Stimulated activated CD4-positive, alpha-beta T cell treated with anti-CD3 and anti-CD28 coated beads, Interleukin-1b, Interleukin-23, amount 100 ng/mL, for 24 hours (primary cell): ENCODE measurements at places on chromosomes 2 and 18.

DNA sequence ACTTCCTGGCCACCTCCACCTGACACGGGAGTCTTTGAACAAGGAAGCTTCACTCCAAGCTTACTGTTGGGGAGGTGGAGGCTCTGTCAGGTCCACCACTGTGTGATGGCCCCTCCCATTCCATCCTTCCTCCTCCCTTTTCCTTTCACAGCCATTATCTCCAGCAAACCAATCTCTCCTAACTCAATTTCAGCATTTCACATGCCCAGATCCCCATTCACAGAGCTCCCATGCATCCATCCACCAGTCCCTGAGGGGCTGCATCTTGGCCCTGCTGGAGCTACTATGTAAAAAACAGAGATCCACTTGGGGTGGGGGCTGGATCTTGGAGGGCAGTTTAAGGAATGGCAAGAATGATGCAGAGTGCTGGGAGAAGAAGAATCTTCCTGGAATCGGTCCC, 129.0 kb upstream of the COPS8 start:
- no peak for DNase-seq

GRCh38 chr2:86335865-86336674, 1.4 kb downstream of the REEP1 start:
- DNase-seq, result no peak

- DNase-seq, result no peak
Measured at GRCh38 chr2:212314680-212315079, 223.9 kb downstream of the ERBB4 start.

DNA sequence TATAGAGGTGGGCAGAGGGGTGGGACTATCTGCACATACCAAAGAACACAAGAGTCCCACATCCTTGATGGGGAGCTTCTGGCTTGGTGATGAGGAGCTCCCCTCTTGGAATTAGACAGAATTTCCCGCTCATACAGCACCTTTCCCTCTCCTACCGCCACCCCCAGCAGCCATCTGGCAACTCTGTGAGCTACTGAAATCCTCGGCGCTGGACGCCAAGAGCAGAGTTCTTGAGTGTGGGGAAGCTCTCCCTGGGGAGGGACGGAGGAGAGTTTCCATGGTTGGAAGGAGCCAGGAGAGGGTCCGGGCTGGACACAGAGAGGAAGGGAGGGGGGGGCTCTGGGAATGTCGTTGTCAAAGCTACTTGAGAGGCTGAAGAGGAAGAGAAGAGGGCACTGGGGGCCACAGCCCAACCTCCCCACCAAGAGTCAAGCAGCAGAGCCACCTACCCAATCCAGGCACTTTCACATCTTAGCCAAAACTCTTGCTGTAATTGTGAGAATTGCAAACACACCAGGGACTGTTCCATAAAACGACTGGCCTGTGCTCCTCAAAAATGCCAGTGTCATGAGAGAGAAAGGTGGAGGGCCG, 89.4 kb upstream of the MCFD2 start:
- no peak for DNase-seq

- DNase-seq, result no peak
Measured at GRCh38 chr2:61802548-61802947, 51.3 kb downstream of the FAM161A start.

DNA sequence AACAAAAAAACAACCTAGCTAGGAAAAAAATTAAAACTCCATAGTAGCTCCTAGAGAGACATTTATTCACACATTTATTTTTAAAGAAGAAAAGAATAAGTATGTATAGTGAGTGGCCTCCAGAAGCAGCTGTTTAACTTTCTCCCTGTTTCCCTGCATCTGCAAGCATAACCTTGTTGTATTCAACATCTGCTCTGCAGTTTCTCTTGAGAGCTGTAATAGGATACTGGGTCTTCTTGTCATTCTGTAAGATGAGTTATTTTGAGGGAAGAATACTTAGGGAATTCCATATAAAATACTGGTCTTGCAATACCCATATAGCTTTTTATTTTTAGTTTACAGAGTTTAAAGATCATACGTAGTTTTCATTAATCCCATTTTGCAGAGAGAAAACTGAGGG, 246.6 kb downstream of the LRRTM1 start:
- no peak for DNase-seq

- no peak for DNase-seq
Measured at GRCh38 chr2:230582851-230583283, 129.8 kb upstream of the CAB39 start.

DNA sequence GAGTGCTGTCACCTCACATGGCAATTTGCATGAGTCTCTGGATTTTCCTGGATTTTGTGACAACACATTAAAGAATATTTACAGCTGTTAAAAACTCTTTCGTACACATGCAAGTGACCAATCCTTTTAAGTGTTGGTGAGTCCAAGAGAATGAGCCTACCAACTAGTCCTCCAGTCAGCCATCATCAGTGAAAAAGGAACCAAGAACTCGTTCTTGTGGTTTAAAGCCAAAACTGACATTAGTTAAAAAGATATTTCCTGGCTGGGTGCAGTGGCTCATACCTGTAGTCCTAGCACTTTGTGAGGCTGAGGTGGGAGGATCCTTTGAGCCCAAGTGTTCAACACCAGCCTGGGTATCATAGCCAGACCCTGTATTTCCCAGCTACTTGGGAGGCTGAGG, 215.4 kb upstream of the ITGA4 start:
- no peak for DNase-seq

- no peak for DNase-seq
Measured at GRCh38 chr18:22314420-22314819, 103.3 kb downstream of the CTAGE1 start.

DNA sequence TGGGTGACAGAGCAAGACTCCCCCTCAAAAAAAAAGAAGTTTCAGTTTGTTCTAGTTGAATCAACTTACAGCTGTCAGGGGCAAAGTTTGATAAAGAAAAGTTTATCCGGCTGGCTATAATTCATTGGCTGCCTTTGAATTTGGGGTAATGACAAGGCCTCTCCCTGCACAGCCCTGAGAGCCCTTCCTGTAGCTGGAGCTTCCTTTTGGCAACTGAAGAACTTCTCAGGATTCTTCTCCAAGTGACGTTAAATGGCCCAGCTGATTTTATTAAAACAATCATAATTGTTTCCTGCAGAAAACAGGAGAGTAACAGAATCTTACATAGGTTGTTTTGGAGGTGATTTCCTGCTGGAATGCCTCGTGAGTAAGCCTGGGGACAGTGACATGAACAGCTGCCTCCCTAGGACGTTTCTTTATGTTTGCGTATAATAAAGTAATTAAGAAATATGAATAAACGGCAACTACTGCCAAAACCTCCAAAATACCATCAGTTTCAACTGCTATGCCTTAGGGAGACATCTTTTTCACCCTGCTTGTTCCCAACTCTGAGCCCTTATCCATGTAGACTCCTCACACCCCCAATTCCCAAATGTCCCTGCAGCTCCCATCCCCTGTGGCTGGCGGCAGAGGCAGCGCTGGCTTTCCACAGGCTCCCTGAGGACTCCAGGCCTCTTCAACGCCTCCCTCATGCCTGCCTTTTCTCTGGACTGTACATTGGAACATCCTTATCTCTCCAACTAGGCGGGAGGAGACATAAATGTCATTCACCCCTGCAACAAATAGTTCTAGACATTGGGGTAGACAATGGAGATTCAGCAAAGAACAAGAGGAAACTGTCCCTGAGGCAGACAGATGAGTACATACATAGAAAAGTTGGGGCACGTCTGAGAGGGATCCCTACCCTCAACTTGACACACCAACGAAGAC, 59.2 kb upstream of the FZD7 start:
- no peak for DNase-seq

GRCh38 chr2:9663008-9663879, 32.4 kb upstream of the YWHAQ start:
- DNase-seq, result no peak

DNA sequence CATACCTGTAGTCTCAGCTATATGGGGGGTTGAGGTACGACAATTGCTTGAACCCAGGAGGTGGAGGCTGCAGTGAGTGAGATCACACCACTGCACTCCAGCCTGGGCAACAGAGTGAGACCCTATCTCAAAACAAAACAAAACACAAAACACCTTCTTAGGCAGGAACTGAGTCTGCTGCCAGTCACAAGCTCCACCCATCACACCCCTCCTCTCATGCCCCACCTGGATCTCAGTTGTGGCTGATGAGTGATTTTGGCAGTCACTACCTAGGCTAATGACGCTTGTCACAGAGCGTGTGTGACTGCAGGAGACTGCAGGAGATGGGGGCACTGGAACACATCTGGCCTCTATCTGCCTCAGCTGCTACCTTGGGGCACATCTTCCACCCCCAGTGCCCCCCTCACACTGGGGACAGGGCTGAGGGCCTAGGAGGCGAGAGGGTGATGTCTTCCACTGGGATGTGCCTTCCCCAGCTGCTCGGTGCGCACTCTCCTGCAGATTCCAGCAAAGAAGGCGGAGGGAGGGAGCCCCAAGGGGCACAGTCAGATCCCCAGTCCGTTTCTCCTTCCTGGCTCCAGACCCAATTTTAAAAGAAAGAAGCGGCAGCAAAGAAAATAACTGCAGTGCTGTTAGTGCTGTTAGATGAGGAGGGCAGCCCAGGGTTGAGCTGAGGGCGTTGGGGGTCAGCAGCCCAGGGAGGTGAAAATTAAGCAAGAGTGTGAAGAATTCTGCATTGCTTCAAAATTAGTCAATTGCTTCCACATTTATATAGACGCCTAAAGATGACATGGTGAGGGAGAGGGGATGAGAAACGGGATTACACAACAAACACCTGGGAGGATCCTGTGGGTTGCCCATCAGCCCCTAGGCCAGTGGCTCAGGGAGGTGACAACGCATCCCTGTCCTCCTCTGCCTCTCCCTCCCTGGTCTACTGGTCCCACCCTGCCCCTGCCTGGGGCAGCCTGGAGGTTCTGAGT, 143.6 kb upstream of the HAAO start:
- no peak for DNase-seq

DNA sequence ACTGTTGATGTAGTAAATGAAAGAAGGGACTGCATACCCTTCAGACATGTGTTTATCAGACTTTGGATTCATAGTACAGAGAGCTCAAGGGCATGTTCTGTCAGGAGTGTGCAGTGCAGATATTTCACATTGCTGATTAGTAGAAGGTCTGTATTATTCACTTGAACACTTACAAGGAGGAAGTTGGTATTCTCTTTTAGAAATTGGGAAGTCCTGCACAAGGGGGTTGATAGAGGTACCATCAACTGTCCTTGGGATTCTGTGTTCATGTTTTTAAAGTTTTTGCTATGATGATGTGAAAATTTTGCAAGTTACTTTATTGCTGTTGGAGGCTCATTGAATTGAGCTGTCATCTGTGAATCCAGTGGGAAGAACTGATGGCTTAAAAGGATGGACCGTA, 6.7 kb downstream of the PSMD1 start:
- no peak for DNase-seq

- no peak for DNase-seq
Measured at GRCh38 chr18:24853076-24853475, 392.6 kb downstream of the HRH4 start.

- no peak for DNase-seq
Measured at GRCh38 chr2:236236559-236237452, 27.4 kb downstream of the ASB18 start.

- peak; percentile 37 for DNase-seq
Measured at GRCh38 chr2:105836840-105837692, 92.4 kb downstream of the NCK2 start.

DNA sequence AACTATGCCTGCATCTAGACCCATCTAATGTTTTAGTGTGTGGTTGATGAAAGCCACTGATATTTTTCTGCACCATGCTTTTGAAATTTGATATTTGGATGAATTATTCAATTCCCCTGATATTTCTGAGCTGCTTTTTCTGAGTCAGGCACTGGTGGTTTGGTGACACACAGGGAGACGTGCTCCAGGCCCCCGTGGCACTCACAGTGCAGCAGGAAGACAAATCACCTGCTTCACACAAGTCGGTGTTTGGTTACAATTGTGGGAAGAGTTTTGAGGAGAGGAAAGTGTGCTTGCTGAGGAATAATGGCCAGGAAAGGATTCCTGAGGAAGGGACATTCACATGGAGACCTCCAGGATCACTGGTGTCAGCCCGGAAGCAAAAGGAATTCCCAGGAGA, 179.7 kb downstream of the ACKR3 start:
- no peak for DNase-seq

DNA sequence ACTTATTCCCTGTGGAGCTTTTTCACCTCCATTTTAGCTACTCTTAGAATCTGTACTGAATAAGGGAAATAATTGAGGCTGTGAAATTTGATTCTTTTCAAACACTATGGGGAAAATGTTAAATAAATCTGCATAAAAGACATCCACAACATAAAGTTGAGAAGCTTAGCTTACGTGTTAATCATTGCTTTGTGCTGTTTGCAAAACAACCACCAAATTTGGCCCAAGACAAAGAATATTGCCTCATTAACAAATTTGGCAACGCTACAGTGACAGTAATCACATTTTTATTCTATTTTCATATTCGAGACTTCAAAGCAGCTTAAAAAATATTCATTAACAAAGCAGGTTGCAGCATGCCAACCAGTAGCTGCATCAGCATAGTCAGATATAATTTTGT, 437.6 kb downstream of the DPP10 start:
- no peak for DNase-seq

GRCh38 chr2:205967391-205968075, 118.4 kb downstream of the INO80D start:
- DNase-seq, result no peak

DNA sequence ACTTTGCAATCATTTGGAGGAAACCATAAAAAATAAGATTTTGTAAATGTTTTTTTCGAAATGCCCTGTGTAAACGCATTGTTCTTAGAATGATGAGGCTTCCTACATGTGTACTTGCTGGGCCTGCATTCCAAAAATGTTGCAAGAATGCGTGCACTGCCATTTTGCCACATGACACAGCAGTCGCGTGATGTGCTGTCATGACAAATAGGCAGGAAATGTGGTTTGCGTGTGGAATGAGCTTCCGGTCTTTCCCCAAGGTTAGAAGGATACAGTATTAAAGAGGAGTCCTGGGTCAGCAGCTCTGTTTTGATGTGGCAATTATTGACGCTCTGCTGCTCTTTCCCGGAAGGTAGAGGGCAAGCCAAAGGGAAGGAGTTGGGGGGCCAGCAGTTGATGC, 18.1 kb upstream of the SERPINB2 start:
- DNase-seq, result no peak

DNA sequence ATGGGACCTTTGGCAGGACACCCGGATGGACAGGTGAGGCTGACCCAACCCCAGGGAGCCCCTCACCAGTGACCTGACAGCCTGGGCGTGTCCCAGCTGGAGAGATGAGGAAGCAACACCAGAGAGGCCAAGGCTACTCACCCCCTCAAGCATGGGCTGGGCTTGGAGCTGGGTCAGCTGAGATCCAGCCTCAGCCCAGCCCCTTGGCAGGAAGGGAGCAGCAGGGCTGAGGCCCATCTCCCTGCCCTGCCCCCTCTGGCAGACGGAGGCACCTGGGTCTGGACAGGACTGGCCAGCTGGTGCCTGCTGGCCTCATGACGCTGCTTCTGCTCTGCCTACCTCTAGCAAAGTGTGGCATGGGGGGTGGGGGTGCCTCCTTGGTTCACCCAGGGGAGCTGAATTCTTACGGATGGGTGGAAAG, 37.8 kb downstream of the HS6ST1 start:
- DNase-seq, result no peak

- no peak for DNase-seq
Measured at GRCh38 chr2:152755029-152755428, 36.6 kb downstream of the ARL6IP6 start.

- no peak for DNase-seq
Measured at GRCh38 chr2:191352536-191352935, 107.3 kb downstream of the MYO1B start.

- no peak for DNase-seq
Measured at GRCh38 chr18:48002933-48003365, 72.5 kb upstream of the SMAD2 start.

- DNase-seq, result no peak
Measured at GRCh38 chr2:197216361-197216979, 94.1 kb downstream of the ANKRD44 start.

GRCh38 chr18:36297417-36298125, at the start of gene FHOD3:
Gene FHOD3 (plus strand): TSS chr18:36297713. CDS start chr18:36297836, 123 bp downstream.
- no peak for DNase-seq

GRCh38 chr2:113068249-113068648, 479 bp downstream of the IL1F10 start:
- no peak for DNase-seq
